NCI-H526 (cell line): ENCODE measurements at places on chromosomes 5 and 9.

- DNase-seq = peak; percentile 9
Measured at GRCh38 chr5:180718810-180719453, 20.9 kb downstream of the OR2Y1 start.

DNA sequence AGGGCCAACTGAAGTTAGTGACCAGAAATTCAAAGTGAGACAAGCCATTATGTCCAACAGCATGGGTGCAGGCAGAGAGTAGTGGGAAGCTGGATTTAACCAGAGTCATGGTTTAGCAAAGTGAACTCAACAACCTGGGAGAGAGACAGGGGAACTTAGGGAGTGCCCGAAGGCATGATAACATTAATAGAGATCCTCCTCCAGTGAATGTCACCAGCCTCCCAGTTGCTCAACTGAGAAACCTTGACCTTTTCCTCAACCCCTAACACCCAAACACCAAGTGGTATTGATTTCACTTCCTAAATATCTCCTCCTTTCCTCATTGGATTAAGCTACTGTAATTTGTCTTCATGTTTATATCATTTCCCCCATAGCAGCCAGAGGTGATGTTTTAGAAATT, 42.6 kb downstream of the HMGCS1 start:
- DNase-seq = no peak

GRCh38 chr5:174559141-174559540, 165.2 kb upstream of the MSX2 start:
- DNase-seq = peak; percentile 10

DNA sequence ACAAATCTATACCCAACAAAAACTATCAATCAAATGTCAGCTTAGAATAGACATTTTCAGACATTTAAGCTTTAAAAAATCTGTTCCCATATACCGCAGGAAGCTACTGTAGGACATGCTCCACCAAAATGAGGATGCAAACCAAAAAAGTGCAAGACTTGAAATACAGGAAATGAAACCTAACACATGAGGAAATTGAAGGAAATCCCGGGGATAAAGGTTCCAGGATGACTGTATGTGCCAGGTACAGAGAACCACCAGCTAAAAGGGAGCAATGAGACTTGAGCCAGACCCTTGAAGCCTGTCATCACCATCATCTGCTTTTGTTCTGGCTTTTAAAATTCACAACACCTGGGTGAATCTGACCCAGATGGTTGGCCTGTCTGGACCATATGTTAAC, 21.4 kb downstream of the DIAPH1 start:
- no peak for DNase-seq

GRCh38 chr5:167840527-167841130, 450.8 kb upstream of the WWC1 start:
- no peak for DNase-seq

- DNase-seq = no peak
Measured at GRCh38 chr5:107512029-107512428, 158.7 kb downstream of the EFNA5 start.

DNA sequence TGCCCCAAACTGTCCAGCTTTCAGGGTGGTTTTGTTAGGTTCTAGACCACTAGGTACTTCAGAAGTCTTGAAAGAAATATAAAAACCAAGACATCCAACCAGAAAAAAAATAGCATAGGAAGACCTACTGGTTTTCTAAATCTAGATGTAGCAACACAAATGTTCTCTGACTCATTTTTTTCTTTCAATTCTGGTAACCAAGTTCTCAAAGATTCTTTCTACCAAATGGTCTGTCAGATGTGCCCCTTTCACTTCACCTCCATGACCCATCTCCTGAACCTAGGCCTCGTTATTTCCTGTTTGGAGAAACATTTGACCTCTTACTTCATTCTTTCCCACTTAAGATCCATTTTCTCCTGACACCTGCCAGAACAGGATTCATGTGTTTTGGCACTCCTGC, 355.3 kb downstream of the KIAA0825 start:
- no peak for DNase-seq

DNA sequence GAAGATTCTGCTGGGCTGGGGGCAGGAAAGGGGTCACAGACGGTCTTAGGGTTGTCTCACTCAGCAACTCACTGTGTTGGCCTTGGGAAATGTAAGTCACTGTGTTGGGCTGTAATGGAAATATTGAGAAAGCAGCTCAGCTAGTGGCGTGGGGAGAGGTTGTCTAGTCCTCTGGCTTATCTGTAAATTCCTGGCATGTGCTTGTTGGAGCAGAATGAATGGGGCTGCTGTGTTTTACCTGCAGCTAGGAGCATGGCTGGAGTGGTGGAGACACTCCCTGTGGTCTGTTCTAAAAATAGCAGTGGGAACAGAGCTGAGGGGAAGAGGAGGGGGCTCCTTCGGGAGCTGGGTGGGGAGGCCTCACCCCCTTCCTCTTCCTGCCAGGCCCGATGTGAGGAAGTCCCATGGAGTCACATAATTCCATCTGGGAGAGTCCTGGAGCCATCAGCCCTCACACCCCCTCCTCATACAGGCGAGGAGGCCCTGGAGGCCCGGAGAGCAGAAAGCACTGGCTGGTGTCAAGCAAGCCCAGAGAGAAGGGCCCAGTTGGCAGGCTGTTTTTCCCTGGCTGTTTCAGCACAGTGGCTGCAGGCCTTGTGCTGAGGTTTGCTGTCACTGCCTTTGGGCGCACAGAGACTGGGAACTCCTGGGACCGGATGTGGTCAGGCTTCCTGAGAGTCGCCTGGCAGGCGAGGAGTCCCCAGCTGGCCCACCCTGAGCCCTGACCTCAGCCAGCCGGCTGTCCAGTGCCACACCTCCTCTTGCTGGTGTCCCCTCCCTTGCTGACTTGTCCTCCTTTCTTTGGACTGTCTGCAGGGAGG, 84.9 kb downstream of the RGS3 start:
- peak; percentile 15 for DNase-seq

DNA sequence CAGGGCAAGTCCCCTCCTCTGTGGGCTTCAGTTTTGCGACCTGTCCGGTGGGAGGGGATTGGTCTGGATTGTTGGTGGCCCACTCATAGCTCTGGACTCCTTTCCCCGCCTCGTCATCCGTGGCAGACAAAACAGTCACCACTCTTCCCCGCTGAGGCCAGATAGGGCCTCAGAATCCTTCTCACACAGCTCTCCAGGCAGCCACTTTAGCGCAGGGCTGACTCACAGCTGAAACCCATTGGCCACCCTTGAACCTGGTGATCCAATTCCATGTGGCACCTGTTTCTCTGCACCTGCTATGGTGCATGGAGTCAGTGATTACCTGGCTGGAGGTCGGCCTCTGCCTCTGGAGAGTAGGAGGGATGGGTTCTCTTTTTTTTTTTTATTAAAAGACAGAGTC, 15.8 kb upstream of the CACFD1 start:
- no peak for DNase-seq

DNA sequence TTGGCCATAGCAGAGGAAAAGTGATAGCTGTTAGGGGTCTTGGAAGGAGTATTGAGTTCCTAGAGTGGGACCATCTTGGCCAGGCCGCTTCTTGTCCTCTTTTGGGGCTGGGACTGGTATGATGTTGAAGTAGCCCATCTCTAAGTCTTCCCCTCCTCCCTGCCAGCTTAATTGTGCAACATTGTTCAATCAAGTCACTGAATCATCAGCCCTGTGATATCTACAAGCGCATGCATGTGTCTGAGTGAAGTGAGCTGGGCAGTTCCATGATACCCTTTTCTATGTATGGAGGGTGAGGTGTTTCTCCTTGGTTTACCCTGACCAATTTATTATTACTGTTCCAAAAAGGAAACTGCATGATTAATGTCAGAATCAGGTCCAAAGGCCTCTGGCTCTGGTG, 112.2 kb downstream of the C9orf152 start:
- no peak for DNase-seq

- no peak for DNase-seq
Measured at GRCh38 chr5:173913686-173914321, 25.7 kb downstream of the CPEB4 start.

GRCh38 chr5:59790376-59790775, 103.2 kb downstream of the PDE4D start:
- no peak for DNase-seq

GRCh38 chr9:131545003-131545785, at the start of gene PRRT1B:
Gene PRRT1B (plus strand): TSS chr9:131545523. CDS start chr9:131545616, 93 bp downstream.
- peak; percentile 27 for DNase-seq

DNA sequence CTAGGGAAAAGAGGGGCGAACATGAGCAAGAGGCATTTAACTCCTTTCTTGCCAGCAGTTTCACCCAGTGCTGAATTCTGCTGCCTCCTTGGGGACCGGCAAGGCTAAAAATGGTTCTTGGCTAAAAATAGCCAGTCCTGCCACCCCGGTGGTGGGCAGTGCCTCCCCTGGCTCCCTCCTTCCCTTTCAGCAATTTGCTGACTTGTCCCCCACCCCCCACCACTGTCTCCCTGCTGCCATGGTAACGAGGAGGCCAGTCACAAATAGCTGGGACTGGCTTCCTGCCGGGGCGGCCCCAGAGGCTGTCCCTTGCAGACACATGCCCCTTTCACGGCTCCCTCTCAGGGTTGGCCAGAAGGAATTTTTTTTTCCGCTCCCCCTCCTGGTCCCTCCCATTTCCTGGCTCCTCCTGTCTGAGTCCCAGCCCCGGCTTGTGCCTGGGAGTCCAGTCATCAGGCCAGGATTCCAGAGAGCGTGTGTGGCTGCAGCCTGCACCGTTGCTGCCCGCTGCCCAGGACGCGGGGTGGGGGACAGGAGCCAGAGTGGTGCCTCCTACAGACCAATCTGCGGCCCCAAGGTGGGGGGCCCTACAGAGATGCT, 130.3 kb downstream of the RGS3 start:
- DNase-seq = no peak

GRCh38 chr9:642014-642413, 199.5 kb upstream of the DMRT1 start:
- DNase-seq = no peak

GRCh38 chr5:3604501-3604900, 8.9 kb downstream of the IRX1 start:
- DNase-seq = no peak

- no peak for DNase-seq
Measured at GRCh38 chr5:174654442-174654841, 69.9 kb upstream of the MSX2 start.

- no peak for DNase-seq
Measured at GRCh38 chr9:123027517-123027916, 6.0 kb upstream of the GPR21 start.
